ENCODE measurements at places on chromosomes 6 and 20. TPM values are rescaled to one million over a fixed set of nuclear protein-coding genes. Genes with fewer than 3 reads are reported as not detected.

GRCh38 chr20:62297449-62298227 is 5.2 kb upstream of the ADRM1 start:
- H3K4me3 ChIP-seq = no peak overlapping the region
- H3K27me3 ChIP-seq = no peaks in the 10 kb centered on the region
- H3K36me3 ChIP-seq = peaks cover 43% of the 10 kb centered on the region
- H3K27ac ChIP-seq = no peak overlapping the region

GRCh38 chr6:44622956-44623355 is 235.4 kb downstream of the CDC5L start:
- H3K4me3 ChIP-seq = no peak overlapping the region
- no peak for DNase-seq
- no peak overlapping the region for H3K27ac ChIP-seq
- H3K27me3 ChIP-seq = no peaks in the 10 kb centered on the region
- no peaks in the 10 kb centered on the region for H3K36me3 ChIP-seq

DNA sequence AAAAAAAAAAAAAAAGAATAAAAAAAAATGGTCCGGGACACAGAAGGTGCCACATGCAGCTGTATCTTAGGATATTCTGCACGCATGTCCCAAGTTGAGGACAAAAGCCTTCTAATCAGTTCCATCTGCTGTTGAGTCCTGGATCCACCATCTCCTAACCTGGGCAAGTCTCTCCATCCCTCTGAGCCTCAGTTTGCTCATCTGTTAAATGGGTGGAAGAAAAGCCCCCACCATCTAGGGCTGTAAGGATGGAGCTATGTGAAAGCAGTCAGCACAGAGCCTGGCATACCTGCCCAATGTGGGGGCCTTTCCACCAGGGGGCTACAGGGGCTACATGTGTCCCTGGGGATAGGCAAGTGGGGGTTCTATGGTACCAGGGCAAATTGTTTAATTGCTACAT is 208.4 kb downstream of the ZMYND8 start:
- no peak for DNase-seq
- no peaks in the 10 kb centered on the region for H3K4me1 ChIP-seq
- no peak overlapping the region for H3K4me3 ChIP-seq

GRCh38 chr6:38571721-38572120 is 68.0 kb downstream of the BTBD9 start:
- DNase-seq = no peak
- no peak overlapping the region for H3K4me3 ChIP-seq
- no peak overlapping the region for H3K27ac ChIP-seq

GRCh38 chr6:169008641-169009257 is 244.9 kb downstream of the THBS2 start:
- H3K36me3 ChIP-seq = no peaks in the 10 kb centered on the region
- no peaks in the 10 kb centered on the region for H3K4me1 ChIP-seq
- no peak for DNase-seq
- H3K27ac ChIP-seq = no peak overlapping the region
- no peaks in the 10 kb centered on the region for H3K27me3 ChIP-seq
- H3K4me3 ChIP-seq = no peak overlapping the region

DNA sequence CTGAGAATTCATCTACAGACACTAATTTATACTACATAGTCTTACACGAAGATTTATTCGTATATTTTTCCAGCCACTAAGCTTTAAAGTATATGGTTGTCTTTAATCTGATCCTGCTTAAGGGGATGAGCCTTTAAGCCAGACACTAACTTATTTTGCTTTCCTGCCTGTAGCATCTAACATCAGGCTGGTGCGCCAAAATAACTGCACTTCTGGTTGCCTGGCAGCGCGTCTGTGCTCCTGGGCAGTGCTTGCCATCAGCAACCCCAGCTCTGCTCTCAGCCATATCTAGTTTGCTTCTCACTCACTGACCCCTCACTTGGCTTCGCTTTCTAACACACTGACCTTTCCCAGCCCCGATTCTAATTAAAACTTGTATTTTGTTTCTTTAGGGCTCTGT is 21.8 kb downstream of the HMGCLL1 start:
- DNase-seq = no peak
- no peaks in the 10 kb centered on the region for H3K4me1 ChIP-seq
- no peaks in the 10 kb centered on the region for H3K36me3 ChIP-seq
- no peak overlapping the region for H3K4me3 ChIP-seq

GRCh38 chr6:50116797-50117542 is 67.2 kb upstream of the DEFB112 start:
- H3K36me3 ChIP-seq = no peaks in the 10 kb centered on the region
- H3K4me3 ChIP-seq = no peak overlapping the region
- H3K27ac ChIP-seq = peak overlapping the region; percentile 48
- no peaks in the 10 kb centered on the region for H3K27me3 ChIP-seq
- peaks cover 14% of the 10 kb centered on the region for H3K4me1 ChIP-seq

The YWHAB gene
- 73.2 TPM for total RNA-seq
